ENCODE measurements at places on chromosomes 2 and 18.
A peak's percentile ranks its signal among the peaks of the same experiment; 100 is the strongest.

GRCh38 chr2:217705461-217705860 lies 297.3 kb downstream of the TNS1 start:
- DNase-seq, result no peak

DNA sequence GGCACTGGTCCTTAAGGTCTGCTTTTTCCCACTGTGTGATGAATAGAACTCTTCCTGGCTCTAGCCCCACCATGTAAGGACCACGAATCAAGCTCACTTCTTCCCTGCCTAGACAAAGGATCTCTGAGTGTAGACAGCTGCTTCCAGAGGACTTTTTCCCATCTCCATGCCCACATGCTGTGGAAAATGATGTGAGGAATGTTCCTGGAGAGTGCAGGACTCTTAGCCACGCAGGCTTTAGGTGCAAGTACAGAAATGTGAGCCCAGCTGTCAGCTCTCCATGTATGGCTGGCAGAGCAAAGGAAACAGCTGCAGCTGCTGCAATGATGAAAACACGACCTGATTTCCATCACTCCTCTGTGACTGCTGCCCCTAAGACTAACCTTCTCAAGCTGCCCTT lies 35.5 kb downstream of the NXPH2 start:
- peak; percentile 67 for DNase-seq

- no peak for DNase-seq
These were observed 64.4 kb downstream of the INPP5D start for GRCh38 chr2:233124421-233125080.

DNA sequence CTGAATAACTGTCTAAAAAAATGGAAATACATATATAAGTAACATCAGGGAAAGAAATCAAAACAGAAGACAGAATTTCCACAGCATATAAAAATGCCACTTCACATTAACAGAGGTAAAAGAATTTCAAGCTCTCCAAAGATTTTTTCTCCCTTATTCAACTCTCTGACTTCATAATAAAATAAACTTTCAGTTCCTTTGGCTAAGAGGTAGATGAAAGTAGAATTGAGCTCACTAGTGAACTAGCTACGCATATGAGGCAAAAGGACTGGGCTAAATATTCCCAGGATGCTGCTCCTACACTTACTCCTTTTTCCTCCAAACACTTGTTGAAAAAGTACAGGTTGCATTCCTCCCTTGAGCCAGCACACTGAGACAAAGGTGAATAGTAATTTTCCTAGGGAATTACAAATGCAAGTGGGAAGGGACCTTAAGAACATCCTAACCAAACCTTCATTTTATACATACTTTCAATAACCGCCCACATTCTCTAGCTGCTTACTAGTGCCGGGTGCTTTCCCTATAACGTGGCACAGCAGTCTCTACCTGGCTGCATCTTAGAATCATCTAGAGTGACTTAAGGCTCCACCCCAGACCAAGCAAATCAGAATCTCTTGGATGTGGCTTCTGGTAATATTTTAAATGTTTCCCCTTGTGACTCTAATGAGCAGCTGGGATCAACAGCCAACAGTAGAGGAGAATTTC lies 136.6 kb downstream of the MTCL1 start:
- no peak for DNase-seq

DNA sequence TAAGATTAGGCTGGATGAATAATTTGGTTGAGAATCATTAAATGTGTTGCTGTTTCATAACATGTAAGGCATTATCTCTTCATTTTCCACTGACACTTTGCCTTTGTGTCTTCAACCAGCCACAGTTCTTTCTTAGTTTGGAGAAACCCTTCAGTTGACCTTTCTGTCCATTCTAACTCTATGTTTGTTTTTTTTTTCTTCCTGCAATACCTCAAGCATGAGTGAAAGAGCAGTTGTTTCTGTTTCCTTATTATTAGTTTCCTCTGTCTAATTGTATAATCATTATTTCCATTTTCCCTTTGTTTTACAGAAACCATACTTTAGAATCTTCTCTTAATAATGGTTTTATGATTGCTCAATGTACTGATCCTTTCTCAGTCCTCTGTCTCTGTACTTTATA lies 25.6 kb downstream of the HADHB start:
- no peak for DNase-seq

DNA sequence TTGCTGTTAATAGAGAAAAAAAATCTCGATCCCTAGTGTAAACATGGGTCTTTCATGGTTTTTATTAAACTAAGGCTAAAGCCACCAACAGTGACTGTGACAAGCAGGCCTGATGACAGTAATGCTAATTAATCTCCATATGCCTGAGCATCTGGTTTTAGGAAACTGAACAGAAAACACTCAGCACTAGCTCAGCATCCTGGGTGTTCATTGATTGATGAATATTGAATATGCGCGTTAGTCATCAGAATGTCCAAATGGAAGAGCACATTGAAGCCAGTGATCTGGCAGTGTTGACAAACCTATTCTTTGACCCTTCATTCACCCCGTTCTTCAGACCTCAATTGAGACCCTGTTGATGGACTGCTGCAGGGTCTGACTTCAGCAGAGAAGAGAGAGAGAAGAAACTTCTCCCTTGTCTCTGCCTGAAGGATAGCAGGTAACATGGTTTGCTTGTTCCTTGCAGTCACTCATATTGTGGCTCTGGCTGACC lies 283.8 kb downstream of the RDH14 start:
- DNase-seq, result no peak

DNA sequence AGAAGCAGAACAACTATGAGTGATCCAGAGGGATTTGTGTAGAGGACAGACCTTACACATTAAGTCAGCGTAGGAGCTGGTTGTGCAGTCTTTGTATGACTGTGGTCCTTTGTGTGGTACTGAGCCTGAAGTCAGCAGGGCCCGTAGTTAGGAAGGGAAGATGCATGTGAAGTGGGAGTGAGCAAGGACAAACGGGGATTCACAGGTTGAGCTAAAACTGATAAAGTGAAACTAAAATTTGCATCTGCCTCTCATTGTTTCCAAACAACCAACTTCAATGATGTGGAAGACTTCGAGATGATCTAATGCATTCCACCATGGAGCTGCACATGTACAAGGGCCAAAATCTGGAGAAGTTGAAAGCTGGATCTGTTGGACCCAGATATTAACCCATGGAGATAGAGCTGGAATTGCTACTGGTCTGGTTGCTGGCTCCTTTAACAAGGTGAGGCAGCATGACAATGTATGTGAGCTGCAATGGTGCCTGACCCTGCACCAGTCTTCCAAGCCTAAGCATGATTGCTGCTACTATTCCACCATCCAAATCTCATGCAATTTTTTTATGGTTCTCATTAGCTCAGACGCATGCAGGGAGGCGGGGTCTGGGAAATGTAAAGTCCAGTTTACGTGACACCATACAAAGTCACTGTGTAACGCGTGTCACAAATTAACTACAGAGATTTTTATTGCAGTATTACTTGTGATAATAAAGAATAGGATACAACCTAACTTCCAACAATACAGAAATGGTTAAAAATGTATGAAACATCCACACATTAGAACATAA lies 12.1 kb upstream of the CYBRD1 start:
- no peak for DNase-seq

- DNase-seq, result no peak
These were observed 301.5 kb upstream of the FAM98A start for GRCh38 chr2:33900610-33901009.

GRCh38 chr2:46135958-46136357 lies 161.2 kb upstream of the EPAS1 start:
- DNase-seq, result no peak

- peak; percentile 59 for DNase-seq
These were observed 667 bp downstream of the TRIB2 start for GRCh38 chr2:12717191-12718014.

- DNase-seq, result no peak
These were observed 204.7 kb upstream of the TPO start for GRCh38 chr2:1208522-1208921.

DNA sequence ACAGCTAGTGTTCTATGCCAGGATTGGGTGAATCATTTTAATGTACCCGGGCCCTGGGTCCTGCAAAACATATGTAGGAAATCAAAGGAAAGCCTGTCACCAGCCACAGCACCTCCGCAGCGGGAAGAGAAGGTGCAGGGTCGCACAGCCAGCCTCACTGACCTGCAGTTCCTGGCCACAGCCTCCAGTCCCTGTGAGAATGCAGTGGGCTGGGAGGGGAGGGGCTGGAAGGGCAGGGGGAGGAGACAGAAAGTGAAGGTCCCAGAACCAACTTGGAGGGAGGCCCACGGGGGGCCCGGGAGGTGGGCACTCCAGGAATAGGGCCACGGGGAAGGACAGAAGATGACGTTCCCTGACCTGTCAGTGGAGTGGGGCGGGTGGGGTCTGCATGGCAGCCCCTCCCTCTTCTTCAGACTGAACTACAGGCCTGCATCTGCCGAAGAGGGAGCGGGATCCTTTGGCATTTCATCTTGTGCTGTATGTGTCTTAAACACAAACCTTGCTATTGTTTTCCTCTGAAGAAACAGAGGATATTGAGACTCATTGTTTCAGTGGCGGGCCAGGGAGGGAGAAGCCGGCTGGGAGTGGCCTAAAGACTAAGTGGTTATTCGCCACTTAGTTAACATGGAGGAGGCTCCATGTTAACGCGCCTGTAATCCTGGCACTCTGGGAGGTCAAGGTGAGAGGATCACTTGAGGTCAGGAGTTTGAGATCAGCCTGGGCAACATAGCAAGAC lies 7.5 kb downstream of the MAL start:
- DNase-seq, result no peak

- DNase-seq, result no peak
These were observed 45.7 kb downstream of the NAPG start for GRCh38 chr18:10571537-10571936.

- DNase-seq, result no peak
These were observed 23.0 kb downstream of the EMX1 start for GRCh38 chr2:72940361-72940760.

DNA sequence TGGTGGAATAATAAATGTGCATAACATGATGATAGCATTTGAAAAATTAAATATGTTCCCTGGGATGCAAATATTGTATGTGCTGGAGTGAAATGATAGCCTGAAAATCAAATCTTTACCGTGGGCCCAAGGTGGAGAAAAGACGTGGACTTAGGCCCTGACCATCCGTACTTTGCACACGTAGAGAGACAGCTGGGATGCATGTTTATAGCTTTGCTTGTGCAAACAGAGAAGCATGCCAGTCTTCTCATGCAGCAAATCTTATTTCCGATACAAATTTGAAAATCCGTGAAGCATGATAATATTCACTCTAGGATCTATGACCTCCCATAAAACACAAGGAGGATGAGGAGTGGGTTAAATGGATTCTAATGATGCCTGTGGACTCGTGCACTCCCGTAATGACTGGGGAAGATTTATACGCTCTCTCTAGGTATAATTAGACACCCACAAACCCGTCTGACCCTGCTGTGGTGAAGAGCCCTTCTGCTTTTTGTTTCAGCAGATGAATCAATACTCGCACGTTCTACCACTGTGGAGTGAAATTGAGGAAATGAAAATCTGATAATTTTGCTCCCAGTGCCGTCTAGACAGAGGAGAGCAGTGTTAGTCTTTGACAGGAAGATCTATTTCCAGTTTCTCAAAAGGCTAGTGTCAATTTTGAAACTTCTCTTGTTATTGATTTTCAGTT lies 810.3 kb upstream of the SALL3 start:
- peak; percentile 64 for DNase-seq

DNA sequence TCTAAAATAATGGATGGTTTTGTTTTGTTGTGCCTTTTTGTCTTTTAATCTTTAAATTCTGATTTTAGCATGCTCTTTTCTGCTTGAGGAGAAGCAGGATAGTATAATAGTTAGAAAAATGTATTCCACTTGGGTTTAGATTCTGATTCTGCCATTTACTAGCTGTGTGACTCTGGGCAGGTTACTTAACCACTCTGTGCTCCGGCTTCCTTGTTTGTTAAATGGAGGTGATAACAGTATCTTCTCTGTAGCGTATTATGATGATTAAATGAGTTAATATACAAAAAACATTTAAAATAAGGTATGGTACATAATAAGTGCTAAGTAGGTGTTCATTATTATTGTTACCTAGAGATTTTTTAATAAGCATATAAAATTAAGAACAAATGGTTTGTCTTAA lies 26.9 kb upstream of the IL18RAP start:
- no peak for DNase-seq

- DNase-seq, result no peak
These were observed 42.1 kb downstream of the TGIF1 start for GRCh38 chr18:3491981-3492555.

DNA sequence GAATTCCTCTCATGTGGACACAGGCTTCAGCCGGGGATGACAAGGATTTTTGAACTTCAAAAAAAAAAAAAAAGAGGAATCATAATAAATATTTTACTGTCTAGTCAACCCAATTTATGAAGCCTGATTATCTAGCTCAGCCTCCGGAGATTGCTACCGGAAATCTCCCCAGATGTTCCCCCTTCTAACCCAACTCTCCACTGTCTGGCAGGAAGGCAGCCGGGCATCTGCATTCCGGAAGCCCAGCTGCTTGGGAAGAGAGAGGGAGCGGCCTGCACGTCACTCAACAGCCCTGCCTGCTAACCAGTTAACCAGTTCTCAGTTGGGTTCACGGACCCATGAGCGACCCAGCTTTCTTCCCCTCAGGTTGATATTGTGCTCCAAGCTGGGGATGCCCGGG lies 87.2 kb upstream of the POU3F3 start:
- DNase-seq, result no peak

- DNase-seq, result no peak
These were observed 95.1 kb upstream of the SLC35G4 start for GRCh38 chr18:11514267-11514666.

GRCh38 chr2:43814711-43815110 lies 23.9 kb downstream of the ABCG5 start:
- no peak for DNase-seq

DNA sequence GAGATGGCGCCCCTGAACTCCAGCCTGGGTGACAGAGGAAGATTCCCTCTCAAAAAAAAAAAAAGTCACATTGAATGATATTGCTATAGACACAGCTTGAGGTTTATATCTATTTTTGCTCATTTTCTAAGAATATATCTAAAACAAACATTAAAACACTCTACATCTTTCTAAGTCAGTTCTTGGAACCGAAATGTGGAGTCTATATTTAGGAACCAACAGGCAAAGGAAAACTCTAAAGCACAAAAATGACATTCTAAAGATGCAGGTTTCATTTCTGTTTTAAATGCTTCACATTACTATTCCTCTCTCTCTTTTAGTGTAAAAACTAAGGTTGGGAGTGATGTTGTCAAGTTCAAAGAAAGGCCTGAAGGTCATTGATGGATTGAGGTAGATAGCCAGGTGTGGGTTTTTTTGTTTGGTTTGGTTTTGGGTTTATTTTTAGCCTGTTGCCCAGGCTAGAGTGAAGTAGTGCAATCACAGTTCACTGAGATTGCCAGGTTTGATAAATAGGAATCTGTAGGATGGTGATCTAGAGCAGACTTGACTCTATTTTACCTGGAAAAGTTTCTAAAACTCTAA lies 194.0 kb upstream of the RBBP8 start:
- DNase-seq, result no peak

All from NCI-H510A treated with DMSO at 0.1 percent for 48 hours (cell line).